Femur (tissue), 1 donor: ENCODE measurements at places on chromosomes 2 and 18.

GRCh38 chr2:128024816-128025215 lies 3.0 kb downstream of the SAP130 start:
- DNase-seq: no peak

DNA sequence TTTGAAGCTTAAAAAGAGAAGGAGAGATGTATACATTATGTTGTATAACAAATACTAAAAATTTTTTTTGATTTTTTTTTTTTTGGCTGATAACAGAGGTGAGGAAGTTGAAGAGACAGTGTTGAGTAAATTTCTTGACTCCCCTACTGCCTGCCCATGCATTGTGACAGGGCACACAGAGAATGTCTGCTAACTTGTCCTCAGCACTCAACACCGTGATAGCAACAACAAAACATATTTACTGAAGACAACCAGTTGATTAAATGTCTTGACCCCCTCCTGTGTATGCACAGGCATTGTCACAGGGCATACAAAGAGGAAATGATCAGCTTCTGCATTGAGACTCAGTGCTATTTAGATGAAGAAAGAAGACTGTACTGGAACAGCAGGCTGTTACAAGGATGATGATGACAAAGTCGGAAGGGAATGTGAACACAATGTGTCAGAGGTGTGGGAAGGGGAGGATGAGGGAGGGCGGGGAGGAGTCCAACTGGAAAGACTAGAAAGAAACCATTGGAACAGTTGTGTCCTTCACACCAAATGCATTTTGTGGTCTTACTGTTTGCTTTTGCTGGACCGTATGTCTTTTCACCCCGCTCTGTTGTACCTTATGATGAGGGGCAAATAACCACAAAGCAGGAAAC lies 89.5 kb downstream of the CERS6 start:
- no peak for DNase-seq

- DNase-seq: no peak
These were observed 96.0 kb downstream of the ACOXL start for GRCh38 chr2:110828330-110828729.

DNA sequence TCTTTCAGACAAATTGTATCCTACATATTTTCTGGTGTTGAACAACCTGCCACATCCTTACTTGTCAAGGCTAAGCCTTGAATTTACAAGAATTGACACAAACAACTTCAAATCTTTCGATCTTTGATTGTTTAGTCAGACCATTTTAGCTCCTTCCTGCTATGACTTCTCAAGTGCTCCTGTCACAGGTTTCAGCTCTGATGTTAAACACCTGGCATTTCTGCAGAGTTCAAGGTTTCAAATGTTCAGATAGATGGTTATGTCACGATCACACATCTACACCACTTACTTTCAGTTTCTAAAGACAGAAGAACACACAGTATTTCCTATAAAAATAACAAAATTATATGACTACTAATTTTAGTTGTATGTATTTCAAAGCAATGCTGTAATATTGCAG lies 84.0 kb downstream of the RND3 start:
- no peak for DNase-seq

GRCh38 chr2:24702800-24703199 lies 90.4 kb downstream of the PTRHD1 start:
- DNase-seq: no peak
